ENCODE measurements at places on chromosomes 1 and 21.

GRCh38 chr21:42465803-42466127 lies 30.3 kb downstream of the RSPH1 start:
- no peak for DNase-seq

DNA sequence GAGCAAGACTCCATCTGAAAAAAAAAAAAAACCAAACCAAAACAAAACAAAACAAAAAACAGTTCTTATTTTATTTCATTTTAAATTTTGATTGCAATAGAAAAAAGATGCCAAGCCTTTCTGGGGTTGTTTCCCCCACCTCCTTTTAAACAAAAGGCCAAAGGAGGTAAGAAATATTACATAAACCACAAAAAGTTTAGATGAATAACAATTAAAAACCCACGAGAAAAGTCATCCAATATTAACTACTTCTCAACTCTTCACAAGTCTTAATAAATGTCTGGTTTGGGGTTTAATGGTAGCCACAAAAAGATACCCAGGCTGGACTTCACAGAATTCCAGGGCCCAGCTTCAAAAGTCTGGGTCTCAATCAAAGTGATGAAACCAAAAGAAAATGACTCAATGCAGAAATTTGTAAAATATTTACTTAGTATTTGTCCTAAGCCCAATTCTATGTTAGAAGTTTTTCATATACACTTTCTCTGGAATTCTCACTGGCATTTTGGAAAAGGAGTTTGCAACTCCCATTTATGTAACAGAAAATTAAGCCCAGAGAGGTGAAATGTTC lies 47.0 kb upstream of the SDC3 start:
- DNase-seq = peak; percentile 44

GRCh38 chr1:194929357-194929756 lies 1678.9 kb downstream of the KCNT2 start:
- no peak for DNase-seq

DNA sequence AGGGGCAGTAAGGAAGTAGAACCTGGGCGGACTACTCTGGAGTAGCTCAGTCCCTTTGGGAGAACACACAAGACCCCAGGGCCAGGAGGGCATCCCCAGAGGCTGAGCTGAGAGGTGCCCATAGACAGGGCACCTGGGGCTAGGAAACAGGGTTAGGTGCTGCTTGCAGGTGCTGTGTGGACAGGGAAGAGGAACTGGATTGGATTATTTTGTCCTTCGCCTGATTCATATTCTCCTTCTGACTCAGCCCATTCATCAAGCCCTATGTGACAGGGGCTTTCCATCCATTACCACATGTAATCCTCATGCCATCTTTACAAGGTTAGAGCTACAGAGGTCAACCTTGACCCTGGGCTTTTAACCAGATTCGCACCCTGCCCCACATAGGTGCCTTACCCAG lies 183.9 kb downstream of the C1orf94 start:
- DNase-seq = no peak

- peak; percentile 93 for DNase-seq
Measured at GRCh38 chr1:177873238-177873637, 96.6 kb downstream of the SEC16B start.

DNA sequence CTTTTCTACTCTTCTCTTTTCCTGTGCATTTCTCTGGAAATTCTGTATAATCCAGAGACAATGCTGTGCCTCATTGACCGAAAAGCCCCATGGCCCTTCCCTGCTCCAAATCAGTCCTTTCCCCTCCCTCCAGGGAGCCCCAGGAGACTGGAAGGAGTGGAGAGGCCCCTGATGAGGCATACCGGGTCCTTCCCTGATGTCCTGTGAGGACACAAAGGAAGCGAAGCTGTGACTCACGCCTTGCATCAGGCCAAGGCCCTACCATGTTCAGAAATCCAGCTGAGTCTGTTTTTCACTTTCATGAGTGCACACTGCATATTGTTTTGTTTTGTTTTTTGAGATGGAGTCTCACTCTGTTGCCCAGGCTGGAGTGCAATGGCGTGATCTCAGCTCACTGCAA lies 38.7 kb upstream of the BECN2 start:
- DNase-seq = peak; percentile 60

GRCh38 chr1:85689775-85690404 lies 18.3 kb downstream of the ZNHIT6 start:
- DNase-seq = peak; percentile 19

DNA sequence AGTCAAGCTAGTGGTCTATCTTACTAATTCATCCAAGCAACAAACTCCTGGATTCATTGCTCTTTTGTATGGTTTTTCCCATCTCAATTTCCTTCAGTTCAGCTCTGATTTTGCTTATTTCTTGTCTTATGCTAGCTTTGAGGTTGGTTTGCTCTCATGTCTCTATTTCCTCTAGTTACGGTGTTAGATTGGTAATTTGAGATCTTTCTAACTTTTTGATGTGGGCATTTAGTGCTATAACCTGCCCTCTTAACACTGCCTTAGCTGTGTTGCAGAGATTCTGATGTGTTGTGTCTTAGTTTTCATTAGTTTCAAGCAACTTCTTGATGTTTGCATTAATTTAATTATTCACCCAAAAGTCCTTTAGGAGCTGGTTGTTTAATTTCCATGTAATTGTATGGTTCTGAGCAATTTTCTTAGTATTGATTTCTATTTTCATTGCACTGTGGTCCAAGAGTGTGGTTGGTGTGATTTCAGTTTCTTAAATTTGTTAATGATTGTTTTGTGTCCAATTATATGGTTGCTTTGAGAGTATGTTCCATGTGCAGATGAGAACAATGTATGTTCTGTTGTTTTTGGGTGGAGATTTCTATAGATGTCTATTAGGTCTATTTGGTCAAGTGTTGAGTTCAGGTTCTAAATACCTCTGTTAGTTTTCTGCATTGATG lies 154.6 kb downstream of the PLPPR5 start:
- DNase-seq = no peak

GRCh38 chr21:46551636-46552241 lies 53.1 kb downstream of the S100B start:
- no peak for DNase-seq

- DNase-seq = no peak
Measured at GRCh38 chr1:1599030-1599934, 653 bp downstream of the FNDC10 start.

DNA sequence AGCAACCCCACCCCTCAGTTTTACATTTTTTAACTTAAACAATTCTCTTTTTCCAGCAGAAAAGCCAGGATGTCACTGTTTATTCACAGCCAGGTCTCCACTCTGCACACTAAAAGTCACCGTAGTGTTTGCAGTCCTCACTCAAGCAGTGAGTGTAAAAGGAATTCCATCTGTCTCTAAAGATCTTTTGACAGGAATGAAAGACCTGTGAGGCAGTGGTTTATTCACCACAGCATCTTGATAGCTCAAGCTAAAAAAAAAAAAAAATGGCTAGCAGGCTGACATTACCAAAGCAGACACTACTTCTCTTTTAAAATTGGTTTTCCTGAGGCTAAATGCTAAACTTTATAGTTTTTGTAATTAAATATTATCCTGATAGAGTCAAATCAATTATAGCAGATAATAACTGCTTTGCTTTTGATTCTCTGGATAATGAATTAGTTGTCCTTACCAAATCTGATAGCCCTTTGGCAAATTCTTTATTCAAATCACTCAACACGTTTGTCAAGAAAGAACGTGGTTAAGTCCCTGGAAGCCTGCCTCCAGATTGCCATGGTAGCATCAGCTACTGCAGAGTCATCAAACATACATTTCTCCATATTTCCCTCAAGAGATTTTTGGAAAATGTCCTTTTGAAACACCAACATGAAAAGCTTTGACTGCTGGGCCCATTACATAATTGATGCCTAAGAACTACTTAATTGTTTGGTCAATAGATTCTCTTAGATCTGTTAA lies 22.2 kb upstream of the SLC5A9 start:
- no peak for DNase-seq

- peak; percentile 92 for DNase-seq
Measured at GRCh38 chr1:109877317-109877771, 33.3 kb upstream of the CSF1 start.

GRCh38 chr1:181369416-181369815 lies 113.9 kb upstream of the CACNA1E start:
- DNase-seq = no peak

- DNase-seq = no peak
Measured at GRCh38 chr1:43194509-43194908, 22.4 kb downstream of the CFAP57 start.

- peak; percentile 10 for DNase-seq
Measured at GRCh38 chr1:154847891-154848290, 22.2 kb downstream of the KCNN3 start.

GRCh38 chr1:38015978-38016725 lies 3.6 kb downstream of the UTP11 start:
- DNase-seq = no peak

Measured in fibroblast of skin of left quadriceps (primary cell).